Dermis microvascular lymphatic vessel endothelial cell (primary cell): ENCODE measurements at places on chromosomes 1 and 21. TPM values are rescaled to one million over a fixed set of nuclear protein-coding genes. Genes with fewer than 3 reads are reported as not detected.

The CLCA1 gene
- total RNA-seq = not detected in 2 replicates

The RXRG gene
- not detected in 2 replicates for total RNA-seq

DNA sequence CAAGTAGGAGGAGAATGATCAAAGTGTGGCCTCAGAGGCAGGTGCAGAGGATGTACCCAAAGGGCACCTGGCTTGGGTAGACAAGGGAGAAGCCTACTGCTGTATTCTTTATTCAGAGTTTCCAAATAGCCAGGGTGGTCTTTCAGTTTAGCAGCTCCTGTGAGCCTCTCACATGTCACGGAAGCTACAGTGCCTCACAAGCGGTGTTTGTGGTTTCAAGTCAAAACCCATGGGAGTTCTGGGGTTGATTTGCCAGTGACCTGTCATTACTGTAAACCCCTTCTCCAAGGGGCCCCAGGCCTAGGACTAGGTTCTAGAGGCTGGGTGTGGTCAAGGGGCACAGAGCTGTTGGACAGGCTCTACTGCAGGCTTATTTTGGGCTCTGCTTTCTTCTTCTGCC is 10.2 kb upstream of the IL10 start:
- no peak for DNase-seq

GRCh38 chr1:236181059-236181458 is 38.7 kb downstream of the GPR137B start:
- DNase-seq = no peak

GRCh38 chr1:99674115-99675064 is 28.5 kb downstream of the PALMD start:
- no peak for DNase-seq

GRCh38 chr1:94058766-94059165 is 62.2 kb downstream of the ABCA4 start:
- peak; percentile 85 for DNase-seq

The HAX1 gene
- 80.2 and 83.7 TPM in 2 replicates for total RNA-seq

The AMIGO1 gene
- total RNA-seq = 0.64 and 1.0 TPM in 2 replicates

GRCh38 chr1:27487966-27488884 is 1.7 kb downstream of the WASF2 start:
- peak; percentile 57 for DNase-seq

The GPR153 gene
- 0.90 and 3.0 TPM in 2 replicates for total RNA-seq

- DNase-seq = no peak
Observed at GRCh38 chr1:62590255-62590969, 6.9 kb upstream of the ANGPTL3 start.

The MYOG gene
- total RNA-seq = not detected in 2 replicates

The CBS gene
- total RNA-seq = 2.7 and 3.3 TPM in 2 replicates

The XCL2 gene
- total RNA-seq = not detected in 2 replicates

DNA sequence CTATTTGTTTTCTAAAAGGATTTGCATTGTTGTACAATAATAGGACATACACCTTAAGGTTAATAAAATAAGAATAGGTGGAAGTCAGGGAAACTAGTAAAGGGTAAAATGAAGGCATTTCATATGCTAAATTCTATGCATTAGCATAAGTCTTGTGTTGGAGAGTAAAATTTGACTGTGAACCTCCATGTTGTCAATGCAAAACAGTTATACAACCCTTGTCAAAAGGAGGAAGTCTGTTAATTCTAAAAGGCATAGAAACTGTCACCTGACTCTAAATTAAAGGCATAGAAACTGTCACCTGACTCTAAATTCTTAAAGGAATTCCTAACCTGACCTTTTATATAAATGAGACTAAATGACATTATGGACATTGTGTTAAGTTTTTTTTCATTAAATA is 291.8 kb downstream of the OLFM3 start:
- no peak for DNase-seq

The AK5 gene
- total RNA-seq = 13.3 and 39.7 TPM in 2 replicates

The HCRTR1 gene
- total RNA-seq = 0.77 and 2.8 TPM in 2 replicates

The TRIM17 gene
- total RNA-seq = not detected in 2 replicates

The ASAP3 gene
- total RNA-seq = 3.6 and 10.4 TPM in 2 replicates

The GPR25 gene
- not detected in 2 replicates for total RNA-seq

- DNase-seq = no peak
Observed at GRCh38 chr1:74641876-74642275, 31.7 kb downstream of the ERICH3 start.

GRCh38 chr1:228452194-228453021 is 34.8 kb upstream of the RNF187 start:
- DNase-seq = no peak

DNA sequence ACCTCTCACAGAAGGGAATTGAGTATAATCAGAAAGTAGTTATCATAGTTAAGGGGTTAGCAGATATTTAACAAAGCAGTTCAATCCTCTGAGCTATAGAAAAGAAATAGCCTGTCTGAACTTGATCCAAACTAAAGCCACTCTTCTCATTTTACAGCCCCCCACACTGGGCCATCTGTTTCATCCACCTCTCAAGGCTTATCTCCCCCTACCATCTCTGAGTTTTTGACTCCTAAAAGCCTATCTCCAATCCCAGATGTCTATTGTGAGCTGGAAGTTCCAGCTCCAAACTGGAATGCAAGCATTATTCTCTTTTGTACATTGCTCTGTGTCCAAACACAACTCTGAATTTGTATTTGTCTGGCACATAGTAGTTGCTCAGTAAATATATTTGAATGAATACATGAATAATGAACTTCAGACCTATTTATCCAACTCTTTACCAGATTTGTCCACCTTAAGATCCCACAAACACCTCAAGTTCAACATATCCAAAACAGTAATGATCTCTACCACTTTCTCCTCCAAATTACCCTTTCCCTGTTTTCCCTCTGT is 98.1 kb downstream of the PLPP3 start:
- DNase-seq = no peak

DNA sequence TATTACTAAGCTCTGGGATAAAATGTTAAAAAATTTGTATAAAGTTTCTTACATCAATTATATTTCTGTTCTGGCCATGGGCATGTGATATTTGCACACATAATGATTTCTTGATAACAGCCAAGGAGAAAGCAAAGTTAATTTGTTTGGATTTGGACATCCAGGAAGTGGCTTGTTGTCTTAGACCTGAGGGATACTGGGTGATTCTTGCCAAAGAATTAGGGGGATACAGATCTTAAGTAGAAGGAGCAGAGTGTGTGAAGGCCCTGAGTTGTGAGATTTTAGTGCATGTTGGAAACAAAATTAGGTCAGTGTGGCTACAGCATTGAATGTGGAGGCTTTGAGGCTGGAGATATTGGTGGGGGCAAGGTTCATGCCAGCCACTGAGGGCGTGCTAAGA is 65.6 kb downstream of the NCAM2 start:
- DNase-seq = no peak

DNA sequence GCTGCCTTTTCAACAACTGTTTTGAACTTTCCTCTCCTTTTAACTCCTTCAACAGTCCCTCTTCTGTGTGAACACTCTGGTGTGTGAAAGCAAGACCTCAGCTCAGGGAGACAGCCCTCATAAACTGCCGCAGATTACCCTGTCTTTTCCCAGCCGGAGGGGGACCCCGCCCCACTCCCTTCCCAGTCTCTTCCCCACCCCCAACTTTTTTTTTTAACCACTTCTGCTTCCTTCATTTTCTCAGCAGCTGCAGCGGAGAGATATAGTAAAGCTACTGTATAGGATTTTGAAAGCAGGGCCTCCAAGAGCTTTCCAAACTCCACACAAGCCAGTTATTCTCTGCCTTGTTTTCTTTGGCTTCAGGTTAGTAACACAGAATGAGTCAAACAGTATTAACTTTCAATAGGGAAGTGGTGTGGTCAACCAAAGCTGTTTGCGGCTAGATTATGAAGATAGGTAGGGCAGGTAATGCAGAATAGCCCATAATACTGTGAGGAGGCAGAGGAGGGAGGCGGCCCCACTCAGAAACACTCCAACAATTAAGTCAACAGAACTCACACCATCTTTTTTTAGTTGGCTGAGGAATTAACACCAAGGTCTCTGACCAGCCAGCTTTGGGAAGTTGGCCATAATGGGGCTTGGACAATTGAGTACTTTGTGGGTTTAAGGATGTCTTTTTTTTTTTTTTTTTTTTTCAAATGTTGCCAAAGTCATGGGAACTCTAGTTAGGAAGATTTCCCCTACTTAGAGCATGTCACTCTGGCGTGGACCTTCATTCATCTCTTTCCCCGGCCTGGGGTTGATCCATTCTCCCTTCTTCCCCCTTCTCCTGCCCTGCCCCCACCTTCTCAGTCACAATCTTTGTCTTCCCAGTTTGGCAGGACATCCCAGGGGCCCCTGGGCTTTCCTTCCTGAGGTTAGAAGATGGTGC is 177.0 kb downstream of the CLIC6 start:
- DNase-seq = peak; percentile 36

DNA sequence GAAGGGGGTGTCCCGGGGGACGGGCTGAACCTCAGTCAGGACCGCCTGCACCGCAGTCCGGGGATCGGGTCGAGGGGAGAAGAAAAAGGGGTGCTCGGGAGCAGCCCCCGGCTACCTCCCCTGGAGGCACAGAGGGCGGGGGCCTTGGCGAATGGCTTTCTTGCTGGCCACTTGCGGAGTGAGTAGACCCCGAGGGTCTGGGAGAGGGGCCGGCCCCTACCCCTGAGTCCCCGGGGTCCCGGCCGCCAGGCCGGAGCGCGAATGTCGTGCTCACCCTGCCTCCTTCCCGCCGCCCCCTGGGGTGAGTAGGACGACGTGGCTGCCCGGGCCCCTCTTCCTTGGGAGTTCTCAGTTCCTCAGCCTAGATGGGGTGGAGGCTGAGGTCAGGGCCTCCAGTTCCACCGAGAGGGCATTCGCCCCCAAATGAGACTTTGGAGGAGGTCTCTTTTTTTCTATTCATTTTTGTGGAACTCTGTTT is 113.0 kb downstream of the OSBPL9 start:
- no peak for DNase-seq
